ENCODE measurements at places on chromosomes 13 and 19.

DNA sequence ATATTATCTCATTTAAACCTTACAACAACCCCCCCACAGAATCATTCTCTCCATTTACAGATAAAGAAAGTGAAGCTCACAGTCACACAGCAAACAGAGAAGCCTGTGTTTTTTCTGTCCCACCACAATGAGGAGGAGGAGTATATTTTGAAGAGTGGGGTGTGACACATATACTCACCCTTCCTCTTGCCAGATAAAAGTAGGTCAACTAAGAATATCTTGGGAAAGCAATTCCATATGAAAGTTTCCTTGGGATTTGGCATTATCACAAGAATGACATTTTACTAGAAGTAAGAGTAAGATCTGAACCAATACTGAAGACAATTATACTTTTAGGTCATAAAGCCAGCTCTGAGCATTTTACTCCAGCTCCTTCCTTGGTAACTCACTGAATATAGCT, 287.5 kb upstream of the HTR2A start:
- no peak for DNase-seq

DNA sequence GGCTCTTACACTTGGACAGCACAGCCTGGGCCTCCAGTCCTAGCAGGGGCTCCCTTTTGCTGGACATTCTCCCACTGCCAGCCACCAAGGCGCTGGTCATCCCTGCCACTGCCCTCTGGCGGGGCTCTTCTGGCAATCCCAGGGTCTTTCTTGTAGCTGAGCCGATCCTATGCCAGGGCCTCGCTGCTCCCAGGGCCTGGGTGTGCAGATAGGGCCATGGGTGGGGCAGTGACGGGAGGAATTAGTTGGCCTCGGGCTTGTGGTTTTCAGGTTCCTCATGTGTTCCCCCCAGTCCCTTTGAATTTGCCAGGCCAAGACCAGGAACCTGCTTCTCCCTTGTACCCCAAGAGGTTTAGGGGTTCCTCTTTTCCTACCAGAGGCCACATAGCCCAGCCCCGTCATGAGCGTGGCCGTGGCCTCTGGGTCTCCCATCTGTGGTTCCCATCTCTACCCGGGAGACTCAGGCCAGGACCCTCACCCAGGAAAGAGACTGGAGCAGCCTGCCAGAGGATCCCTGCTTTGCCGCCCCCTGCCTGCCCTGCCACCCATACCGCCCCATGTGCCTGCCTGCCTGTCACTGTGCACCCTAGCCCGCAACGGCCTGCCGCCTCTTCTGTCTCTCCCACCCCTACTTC, 26.2 kb downstream of the TMED1 start:
- DNase-seq, result no peak

- DNase-seq, result no peak
Observed at GRCh38 chr13:23384111-23384510, 49.4 kb downstream of the SACS start.

DNA sequence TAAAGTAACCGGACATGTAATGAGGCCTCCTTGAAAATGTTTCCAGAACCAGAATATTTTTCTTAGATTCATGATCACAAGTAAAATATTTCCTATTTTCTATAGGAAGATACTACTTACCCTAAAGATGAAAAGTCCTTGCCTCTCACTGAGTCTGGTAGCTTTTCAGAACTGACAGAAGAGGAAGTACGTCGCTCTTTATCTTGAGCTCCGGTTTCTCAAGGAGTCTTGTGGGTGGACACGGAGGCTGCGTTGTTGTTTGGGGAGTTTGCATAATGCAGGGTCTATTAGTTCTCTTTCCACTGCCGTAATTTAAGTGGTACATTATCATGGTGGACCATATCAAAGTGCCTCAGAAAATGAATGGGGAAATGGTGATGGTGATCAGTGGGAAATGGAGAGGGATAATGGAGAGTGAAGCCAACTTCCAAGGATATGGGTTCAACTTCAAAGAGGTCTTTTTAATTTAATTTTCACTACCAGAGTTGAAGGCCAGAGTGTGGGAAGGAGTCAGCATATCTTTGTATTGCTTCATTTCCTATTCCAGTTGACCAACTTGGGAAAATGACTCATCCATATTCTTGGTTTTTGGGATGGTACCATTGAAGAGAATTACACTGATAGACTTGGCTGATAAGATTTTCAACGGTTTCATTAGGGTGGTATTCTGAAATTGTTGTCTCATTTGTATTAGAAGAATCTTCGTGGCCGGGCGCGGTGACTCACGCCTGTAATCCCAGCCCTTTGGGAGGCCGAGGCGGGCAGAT, 23.4 kb downstream of the MBD3L2B start:
- no peak for DNase-seq
